ENCODE measurements at places on chromosomes 1 and 21.
A peak's percentile ranks its signal among the peaks of the same experiment; 100 is the strongest.

- peak; percentile 8 for DNase-seq
Observed at GRCh38 chr1:236904892-236905741, 99.1 kb downstream of the MT1HL1 start.

DNA sequence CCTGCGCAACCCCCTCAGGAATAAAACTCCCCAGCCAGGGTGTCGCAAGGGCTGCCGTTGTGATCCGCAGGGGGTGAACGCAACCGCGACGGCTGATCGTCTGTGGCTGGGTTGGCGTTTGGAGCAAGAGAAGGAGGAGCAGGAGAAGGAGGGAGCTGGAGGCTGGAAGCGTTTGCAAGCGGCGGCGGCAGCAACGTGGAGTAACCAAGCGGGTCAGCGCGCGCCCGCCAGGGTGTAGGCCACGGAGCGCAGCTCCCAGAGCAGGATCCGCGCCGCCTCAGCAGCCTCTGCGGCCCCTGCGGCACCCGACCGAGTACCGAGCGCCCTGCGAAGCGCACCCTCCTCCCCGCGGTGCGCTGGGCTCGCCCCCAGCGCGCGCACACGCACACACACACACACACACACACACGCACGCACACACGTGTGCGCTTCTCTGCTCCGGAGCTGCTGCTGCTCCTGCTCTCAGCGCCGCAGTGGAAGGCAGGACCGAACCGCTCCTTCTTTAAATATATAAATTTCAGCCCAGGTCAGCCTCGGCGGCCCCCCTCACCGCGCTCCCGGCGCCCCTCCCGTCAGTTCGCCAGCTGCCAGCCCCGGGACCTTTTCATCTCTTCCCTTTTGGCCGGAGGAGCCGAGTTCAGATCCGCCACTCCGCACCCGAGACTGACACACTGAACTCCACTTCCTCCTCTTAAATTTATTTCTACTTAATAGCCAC lies 696 bp downstream of the TGFB2 start:
- DNase-seq, result peak; percentile 74

- DNase-seq, result peak; percentile 61
Observed at GRCh38 chr1:223747838-223748335, 35.5 kb downstream of the CAPN2 start.

DNA sequence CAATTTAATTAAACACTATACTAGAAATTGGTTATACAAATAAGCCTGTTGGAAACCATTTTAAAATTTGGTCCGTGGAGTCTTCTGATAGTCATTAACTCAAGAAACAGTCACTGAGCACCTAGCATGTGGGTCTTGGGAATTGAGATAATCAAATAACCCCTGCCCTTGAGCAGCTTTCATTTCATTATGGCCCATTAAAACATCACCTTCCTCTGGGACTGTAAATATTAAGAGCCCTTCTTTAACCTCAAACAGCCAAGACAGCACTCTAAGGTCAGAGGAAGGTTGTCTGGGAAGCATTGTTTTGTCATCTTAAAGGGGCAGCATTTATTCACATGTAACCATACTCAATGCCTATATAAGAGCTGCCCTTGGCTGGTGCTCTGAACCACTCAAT lies 610.3 kb upstream of the USP24 start:
- DNase-seq, result no peak

- no peak for DNase-seq
Observed at GRCh38 chr1:57133686-57134085, 167.9 kb upstream of the C8B start.

DNA sequence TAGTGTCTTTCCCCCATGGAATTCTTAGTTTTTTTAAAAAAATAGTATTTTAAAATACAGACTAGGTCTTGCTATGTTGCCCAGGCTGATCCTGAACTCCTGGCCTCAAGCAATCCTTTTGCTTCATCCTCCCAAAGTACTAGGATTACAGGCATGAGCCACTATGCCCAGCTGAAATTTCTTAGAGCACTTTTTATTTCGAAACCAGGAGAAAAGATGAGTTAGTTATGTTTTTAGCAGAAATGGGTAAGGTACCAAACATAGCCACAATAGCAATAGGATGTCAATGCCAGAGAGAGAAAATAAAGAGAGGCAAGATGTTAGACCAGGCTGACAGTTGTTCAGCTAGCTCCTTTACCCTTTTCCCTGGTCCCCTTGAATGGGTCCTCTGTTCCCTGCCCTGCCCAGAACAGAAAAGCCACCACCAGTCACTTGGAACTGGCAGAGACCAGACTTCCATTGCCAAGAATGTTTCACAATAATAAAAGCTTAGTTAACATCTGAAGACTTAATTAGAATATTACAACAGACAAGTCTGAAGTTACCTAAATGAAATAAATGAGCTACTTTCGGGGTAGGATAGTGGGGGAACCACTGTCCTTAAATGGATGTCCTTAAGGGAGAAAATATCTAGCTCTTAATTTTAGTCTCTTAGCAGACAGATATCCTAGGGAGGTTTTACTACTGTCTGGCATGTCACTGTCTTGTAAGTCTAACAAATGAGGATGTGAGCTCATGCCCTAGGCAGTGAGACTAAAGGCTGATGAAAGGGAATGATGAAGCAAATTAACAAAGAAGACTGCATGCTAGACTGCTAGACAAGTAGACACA lies 54.3 kb downstream of the ABL2 start:
- DNase-seq, result no peak

DNA sequence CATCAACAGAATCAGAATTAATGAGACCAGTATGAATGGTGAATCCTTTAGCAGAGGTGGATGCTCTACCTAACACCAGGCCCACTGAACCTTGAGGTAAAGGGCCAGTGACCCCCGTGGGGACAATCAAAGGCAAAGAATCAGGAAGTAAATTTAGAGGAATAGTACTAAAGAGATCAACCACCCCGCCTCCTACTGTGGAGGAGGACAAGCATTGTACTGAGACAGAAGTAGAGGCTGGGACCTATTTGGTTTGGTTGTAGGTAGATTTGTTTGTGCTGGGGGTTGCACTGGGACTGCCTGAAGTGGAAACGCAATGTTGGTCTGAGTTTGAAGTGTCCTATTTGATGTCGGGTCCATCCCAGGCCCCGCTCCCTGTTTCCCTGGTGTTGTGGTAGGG lies 9.5 kb downstream of the CD48 start:
- no peak for DNase-seq

- DNase-seq, result no peak
Observed at GRCh38 chr1:108949044-108949443, 14.2 kb downstream of the CLCC1 start.

DNA sequence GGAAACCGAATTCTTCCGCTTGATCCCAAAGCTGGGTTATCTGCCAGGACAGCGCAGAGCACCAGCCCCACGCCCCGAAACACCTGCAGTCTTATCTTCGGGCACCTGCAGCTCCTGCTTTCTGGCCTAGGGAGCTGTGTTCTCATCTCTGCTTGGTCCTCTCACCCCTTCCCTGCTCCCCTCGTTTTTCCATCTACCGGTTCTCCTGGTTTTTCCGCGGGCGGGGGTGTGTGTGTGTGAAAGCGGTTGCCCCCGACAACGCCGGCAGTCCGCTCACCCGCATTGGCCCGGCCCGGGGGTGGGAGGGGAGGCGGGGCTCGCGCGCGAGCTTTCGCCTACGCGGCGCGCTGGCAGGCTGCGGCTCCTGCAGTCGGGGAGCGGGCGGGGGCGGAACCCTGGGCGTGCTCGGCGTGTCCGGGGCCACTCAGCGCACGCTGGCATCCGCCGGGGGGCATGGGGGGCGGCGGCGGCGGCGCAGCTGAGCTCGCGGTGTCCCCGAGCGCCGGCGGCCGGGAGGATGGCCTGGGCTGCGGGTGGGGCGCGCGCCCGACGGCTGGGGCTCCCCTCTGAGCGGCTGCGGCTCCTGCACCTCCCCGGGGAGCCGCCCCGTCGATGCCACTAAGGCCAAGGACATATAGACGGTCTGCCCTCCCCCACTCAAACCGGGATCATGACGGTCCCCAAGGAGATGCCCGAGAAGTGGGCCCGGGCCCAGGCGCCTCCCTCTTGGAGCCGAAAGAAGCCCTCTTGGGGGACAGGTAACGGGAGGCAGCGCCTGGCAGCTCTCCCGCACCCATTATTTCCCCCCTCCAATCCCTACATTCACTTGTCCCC lies 3.2 kb downstream of the ATP8B2 start:
- peak; percentile 82 for DNase-seq

DNA sequence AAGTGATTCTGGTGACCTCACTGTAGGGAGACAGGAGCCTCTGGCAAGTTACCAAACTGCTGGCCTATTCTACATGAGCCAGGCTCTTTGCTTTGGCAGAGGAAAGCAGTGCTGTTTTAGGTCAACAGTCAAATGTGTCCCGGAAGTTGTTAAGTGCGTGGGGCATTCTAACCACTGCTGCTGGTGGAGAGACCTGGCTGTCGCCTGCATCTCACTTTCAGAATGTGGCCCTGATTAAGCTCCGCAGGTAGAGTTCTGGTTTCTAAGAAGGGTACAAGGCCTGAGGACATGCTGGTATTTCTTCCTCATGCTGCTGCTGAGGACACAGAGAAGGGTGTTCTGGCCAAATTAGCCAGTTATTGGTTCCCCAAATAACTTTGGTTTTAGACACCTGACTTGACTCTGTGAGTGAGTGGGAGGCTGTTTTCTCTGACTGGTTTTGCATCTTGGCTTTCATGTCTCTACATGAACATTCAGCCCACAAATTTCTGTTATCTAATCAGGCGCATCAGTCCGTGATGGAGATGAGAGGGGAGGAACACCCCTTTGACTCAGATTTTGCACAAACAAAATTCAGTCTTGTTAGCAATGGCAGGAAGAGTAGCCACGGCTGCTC lies 120.8 kb downstream of the LMO4 start:
- peak; percentile 2 for DNase-seq

DNA sequence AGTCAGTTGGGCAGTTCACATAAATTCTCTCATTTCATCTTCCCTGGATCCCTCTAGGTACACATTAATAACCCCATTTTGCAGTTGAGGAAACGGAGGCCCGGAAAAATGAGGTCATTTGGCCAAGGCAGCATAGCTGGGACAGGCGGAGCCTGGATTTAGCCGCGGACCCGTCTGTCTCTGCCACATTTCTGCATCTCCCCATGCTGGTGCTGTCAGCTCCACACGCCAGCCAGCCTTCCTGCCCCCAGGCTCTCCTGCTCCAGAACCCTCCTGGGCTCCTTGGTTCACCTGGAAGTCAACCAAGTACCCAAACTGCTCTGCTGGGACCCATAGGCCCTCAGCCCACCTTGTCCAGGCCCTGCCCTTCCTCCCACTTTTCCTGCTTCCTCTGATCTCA lies 7.6 kb downstream of the FOXO6 start:
- DNase-seq, result no peak

DNA sequence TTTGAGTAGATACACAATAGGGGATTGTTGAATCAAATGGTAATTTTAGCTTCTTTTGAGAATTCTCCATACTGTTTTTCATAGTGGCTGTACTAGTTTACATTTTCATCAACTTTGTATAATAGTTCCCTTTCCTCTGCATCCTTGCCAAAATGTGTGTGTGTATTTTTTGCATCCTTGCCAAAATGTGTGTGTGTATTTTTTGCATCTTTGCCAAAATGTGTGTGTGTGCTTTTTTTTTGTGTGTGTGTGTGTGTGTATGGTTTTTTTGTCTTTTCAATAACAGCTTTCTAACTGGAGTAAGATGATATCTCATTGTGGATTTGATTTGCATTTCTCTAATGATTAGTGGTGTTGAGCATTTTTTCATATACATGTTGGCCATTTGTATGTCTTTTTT lies 105.4 kb downstream of the ATP6V1G3 start:
- DNase-seq, result peak; percentile 43

- no peak for DNase-seq
Observed at GRCh38 chr1:209733409-209734192, 22.3 kb upstream of the TRAF3IP3 start.

DNA sequence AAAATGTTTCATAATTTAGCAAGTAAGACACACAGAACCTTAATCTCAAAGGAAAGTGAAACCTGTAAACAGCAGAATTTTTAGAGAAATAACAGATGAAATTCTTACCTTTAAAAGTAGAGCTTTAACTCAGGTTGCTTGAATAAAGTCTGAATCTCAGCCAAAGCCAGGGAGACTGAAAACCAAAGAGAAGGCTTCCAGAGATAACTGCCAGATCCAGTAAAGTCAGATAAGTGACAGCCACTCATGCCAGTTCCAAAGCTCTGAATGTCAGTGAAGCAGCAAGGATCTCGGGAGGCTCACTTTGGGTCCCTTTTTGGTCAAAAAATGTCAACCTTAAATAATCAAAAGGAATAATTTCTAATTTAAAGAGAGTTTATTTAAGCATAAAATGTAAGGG lies 199.9 kb upstream of the CHRM3 start:
- no peak for DNase-seq

- peak; percentile 91 for DNase-seq
Observed at GRCh38 chr1:200090252-200091159, 63.0 kb downstream of the NR5A2 start.

- DNase-seq, result peak; percentile 43
Observed at GRCh38 chr1:207336559-207337467, 15.3 kb downstream of the CD55 start.

DNA sequence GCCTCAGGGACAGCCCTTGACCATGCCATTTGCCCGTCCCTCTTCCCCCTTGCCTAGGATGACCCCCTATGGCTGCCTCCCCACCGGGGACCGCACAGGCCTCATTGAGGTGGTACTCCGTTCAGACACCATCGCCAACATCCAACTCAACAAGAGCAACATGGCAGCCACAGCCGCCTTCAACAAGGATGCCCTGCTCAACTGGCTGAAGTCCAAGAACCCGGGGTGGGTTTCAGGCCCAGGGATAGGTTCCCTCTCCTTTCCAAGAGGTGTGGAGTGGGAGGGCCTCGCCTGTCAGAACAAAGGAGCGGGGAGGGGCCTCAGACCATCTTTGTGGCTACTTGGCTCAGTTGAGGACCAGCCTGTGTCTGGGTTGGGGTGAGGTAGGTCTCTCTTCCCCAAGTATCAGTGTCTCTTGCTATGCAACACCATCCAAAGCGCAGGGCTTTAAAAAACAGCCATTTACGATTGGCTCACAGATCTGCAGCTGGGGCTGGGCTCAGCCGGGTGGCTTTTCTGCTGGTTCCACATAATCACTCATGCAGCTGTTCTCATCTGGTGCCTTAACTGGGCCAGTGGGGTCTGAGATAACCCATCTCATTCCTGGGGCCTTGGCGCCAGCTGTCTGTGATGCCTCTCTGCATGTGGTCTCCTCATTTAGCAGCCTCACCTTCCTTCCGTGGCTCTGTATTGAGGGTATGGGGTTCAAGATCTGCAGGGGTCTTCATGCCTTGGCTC lies 71.7 kb downstream of the PIK3CD start:
- no peak for DNase-seq

DNA sequence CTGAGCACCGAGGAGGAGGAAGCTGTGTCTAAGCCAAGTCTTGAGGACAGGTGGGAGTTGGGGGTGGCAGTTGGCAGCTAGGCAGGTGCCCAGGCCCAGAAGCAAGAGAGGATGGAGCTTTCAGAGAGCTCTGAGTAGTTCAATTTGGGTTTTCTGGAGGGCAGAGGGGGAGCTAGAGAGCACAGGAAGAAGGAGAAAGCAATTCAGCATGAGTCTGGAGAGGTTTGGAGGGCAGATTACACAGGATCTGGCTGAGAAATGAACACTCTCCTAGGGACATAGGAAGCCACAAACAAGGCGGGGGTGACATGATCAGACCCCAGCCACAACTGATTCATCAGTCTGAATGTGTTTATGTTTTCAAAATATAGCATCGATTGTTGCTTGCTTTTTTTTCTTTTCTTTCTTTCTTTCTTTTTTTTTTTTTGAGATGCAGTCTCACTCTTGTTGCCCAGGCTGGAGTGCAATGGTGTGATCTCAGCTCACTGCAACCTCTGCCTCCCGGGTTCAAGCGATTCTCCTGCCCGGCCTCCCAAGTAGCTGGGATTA lies 23.8 kb downstream of the PTPRF start:
- peak; percentile 65 for DNase-seq

- DNase-seq, result no peak
Observed at GRCh38 chr1:204360314-204360713, 585 bp upstream of the PLEKHA6 start.
